Activated T-helper 2 cell treated with anti-CD3 and anti-CD28 coated beads, Interferon-gamma antibody, Interleukin-2, Interleukin-4, amounts not matched to agents 10 μg/mL and 5 μg/mL and 100 μg/mL, durations not matched to agents 14 hours and 24 hours and 36 hours (primary cell): ENCODE measurements at places on chromosomes 11 and 22.

DNA sequence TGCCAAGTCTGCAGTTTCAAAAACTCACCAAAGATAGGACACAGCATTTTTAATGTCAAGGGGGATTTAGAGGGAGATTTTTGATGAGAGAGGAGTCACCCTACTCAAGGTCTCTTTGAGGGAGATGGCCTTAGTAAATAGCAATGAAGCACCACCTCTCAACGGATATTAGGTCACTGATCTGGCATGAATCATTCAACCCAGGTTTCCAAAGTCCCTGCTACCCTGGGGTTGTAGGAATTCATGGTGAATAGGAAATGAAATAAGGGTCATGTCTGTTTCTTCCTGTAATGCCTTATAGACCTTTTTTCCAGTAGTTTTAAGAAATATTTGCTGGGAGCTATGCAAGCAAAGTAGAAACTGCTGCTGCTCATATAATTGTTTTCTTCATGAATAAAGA, 2154.9 kb downstream of the LRRC4C start:
- no peak overlapping the region for H3K4me3 ChIP-seq
- no peak overlapping the region for H3K27ac ChIP-seq
- H3K4me1 ChIP-seq, result no peaks in the 10 kb centered on the region
- no peaks in the 10 kb centered on the region for H3K36me3 ChIP-seq

DNA sequence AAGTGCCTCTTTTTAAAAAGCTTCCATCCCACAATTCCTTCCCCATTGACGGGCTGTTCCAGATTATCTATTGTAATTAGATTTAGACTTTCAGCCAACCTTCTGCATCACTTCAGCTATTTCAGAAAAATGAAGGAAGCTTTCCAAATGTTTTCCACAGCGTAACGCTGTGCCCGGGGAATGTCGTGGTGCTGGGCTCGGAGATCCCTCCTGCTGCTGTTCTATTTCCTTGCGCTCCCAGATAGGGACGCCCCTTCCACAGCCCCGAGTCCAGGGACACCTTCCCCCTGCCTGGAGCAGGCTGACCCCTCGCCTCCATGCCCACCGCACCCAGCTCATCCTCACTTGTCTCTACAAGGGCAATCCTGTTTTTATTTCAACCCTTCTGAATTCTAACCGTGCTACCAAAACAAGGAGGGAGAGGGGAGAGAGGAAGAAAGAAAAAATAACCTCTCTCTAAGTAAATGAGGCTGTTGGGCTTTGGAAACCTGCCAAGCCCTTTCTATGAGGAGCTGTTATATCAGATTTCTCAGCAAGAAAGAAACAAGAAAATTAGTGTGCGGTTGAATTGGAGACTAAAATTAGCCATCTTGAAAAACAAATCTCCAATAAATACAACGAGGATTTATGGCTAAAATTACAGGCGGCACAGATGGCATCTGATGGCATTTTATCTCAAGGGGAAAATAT, 366.9 kb downstream of the BRD1 start:
- no peak overlapping the region for H3K27ac ChIP-seq
- H3K4me1 ChIP-seq, result no peaks in the 10 kb centered on the region
- H3K36me3 ChIP-seq, result no peaks in the 10 kb centered on the region
- DNase-seq, result no peak
- no peaks in the 10 kb centered on the region for H3K27me3 ChIP-seq
- H3K4me3 ChIP-seq, result no peak overlapping the region

DNA sequence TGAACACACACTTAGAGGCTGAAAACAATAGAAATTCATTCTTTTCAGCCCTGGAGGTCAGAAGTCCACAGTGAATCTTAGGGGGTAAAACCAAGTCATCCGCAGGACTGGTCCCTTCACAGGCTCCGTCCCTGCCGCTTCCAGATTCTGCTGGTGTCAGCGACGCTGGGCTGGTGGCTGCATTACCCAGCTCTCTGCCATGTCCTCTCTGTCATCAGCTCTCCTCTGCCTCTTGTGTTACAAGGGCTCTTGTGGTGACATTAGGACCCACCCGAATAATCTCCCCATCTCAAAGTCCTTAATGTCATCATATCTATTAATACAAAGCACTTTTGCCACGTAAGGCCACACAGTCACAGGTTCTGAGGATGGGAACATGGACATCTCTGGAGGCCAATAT, 47.7 kb upstream of the ANO1 start:
- no peak overlapping the region for H3K27ac ChIP-seq
- no peak for DNase-seq
- no peak overlapping the region for H3K4me3 ChIP-seq
- no peaks in the 10 kb centered on the region for H3K4me1 ChIP-seq
- H3K36me3 ChIP-seq, result no peaks in the 10 kb centered on the region

- H3K27me3 ChIP-seq, result no peaks in the 10 kb centered on the region
- DNase-seq, result no peak
- no peak overlapping the region for H3K4me3 ChIP-seq
- H3K4me1 ChIP-seq, result no peaks in the 10 kb centered on the region
- H3K36me3 ChIP-seq, result no peaks in the 10 kb centered on the region
These were observed 1389.6 kb downstream of the BRD1 start for GRCh38 chr22:48438096-48438495.

- peaks cover 16% of the 10 kb centered on the region for H3K4me1 ChIP-seq
- DNase-seq, result no peak
- H3K27me3 ChIP-seq, result peaks cover 32% of the 10 kb centered on the region
- H3K4me3 ChIP-seq, result peak overlapping the region; percentile 55
- no peaks in the 10 kb centered on the region for H3K36me3 ChIP-seq
These were observed 53.3 kb downstream of the WNT11 start for GRCh38 chr11:76152741-76153570.

DNA sequence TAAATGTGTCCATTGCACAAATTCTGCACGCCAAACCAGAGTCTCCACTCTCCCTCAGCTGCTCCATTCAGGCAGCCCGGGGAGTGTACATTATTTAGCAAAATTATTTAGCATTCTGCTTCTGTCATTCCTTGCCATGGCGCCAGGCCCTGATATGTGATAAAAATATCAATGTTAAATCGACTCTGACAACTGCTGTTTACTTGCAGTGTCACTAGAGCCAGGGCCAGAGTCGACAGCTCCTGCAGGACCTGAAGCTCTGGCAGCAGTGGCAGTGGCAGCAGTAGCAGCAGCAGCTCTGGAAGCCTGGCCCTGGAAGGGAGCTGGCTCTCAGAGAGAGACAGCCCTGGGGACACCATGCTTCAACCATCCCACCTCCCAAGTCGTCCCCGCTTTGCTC, 224.5 kb downstream of the BUD13 start:
- no peaks in the 10 kb centered on the region for H3K27me3 ChIP-seq
- H3K4me1 ChIP-seq, result no peaks in the 10 kb centered on the region
- no peak overlapping the region for H3K27ac ChIP-seq
- no peak for DNase-seq
- no peaks in the 10 kb centered on the region for H3K36me3 ChIP-seq
- H3K4me3 ChIP-seq, result no peak overlapping the region

DNA sequence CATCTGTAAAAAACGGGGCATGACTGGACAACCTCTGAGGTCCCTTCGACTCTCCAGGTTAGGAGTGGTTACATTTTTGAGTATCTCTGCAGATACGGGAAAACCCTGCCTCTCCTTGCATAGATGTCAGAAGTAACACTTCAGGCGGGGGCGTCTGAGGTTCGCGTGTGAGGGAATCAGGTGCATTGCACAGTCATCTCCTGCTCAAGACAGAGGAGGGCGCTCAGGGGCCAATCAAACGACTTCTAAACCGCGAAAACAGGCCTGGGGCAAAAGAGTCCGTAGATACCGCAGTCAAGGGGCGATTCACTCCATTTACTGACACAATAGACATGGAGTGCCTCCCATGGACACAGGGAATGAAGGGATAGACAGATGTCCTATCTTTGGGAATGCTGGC, 31.7 kb downstream of the KIRREL3 start:
- H3K4me3 ChIP-seq, result no peak overlapping the region
- H3K4me1 ChIP-seq, result peaks cover 2% of the 10 kb centered on the region
- no peak overlapping the region for H3K27ac ChIP-seq
- H3K36me3 ChIP-seq, result no peaks in the 10 kb centered on the region

DNA sequence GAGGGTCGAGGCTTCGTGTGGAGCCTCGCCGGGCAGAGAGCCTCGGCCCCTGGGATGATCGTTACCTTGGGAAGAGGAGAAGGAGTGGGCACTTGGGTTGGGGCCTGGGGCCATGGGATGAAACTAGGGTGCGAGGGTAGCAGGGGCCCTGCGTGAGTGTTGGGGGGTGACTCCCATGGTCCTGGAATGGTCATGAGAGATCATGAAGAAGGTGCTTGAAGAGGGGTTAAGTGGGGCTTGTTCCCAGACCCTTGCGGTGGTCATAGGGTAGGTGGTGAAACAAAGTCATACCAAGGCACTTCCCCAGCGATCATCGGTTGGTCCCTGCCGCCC, 284 bp downstream of the CCS start:
- H3K36me3 ChIP-seq, result no peaks in the 10 kb centered on the region
- no peaks in the 10 kb centered on the region for H3K27me3 ChIP-seq
- peaks cover 16% of the 10 kb centered on the region for H3K4me1 ChIP-seq
- no peak for DNase-seq
- peak overlapping the region; percentile 98 for H3K4me3 ChIP-seq
- peak overlapping the region; percentile 94 for H3K27ac ChIP-seq

DNA sequence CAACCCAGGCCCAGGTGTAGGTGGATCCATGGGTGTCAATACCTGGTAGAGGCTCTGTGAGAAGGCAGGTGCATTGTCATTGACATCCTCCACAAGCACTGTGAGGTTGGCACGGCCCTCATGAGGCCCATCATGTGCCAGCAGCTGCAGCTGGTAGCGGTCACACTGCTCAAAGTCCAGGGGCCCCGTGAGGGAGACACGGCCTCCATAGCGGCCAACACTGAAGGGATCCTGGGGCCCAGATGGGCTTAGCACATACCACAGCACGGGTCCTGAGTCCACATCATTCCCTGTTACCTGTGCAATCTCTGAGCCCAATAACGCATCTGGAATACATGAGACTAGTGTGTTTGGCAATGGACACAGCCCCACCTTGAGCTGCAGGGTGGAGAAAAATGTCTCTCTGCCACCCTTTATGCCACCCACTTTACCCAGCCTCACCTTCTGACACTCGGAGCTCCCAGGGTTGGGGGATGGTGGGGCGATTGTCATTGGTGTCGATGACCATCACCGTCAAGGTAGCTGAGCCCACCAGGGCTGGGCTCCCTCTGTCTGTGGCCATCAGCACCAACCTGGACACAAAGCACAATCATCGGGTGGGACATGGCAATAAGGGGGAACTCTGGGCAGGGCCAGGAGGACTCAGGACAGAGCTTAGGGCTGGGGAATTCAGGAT, 6.1 kb upstream of the TPP1 start:
- H3K27ac ChIP-seq, result no peak overlapping the region
- no peaks in the 10 kb centered on the region for H3K36me3 ChIP-seq
- H3K4me3 ChIP-seq, result no peak overlapping the region
- H3K27me3 ChIP-seq, result no peaks in the 10 kb centered on the region
- no peak for DNase-seq
- H3K4me1 ChIP-seq, result peaks cover 13% of the 10 kb centered on the region

DNA sequence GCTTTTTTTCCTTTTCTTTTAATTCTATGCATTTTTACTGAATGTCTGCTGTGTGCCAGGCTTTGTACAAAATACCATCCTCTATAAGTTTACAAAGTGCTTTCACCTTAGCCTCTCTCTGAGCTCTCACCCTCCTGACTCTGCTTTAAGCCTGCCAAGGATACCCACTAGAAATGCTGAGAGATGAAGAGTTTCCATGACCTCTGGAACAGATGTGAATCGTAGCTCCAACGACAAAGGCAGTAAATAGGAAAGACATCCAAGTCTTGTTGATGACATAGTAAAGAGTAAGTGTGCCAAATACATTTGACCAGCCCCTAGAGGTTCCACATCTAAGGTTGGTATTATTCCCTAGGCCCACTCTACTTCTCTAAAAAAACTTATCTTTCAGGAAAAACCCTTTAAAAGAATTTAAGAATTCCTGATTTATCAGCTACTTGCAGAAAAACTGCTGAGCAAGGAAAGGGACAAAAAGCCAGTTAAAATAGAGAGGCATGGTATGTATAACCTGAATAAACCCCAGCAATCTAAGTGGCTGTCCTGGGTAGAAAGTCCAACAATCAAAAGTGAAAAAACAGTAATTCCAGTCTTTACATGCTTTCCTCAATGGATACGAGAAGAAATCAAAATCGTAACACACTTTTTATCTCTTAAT, 45.4 kb downstream of the GAB2 start:
- H3K36me3 ChIP-seq, result peaks cover 40% of the 10 kb centered on the region
- H3K27me3 ChIP-seq, result no peaks in the 10 kb centered on the region
- H3K4me1 ChIP-seq, result peaks cover 46% of the 10 kb centered on the region
- H3K27ac ChIP-seq, result peak overlapping the region; percentile 5
- no peak for DNase-seq

GRCh38 chr11:14150878-14151277, 188.4 kb downstream of the SPON1 start:
- no peak for DNase-seq
- H3K4me1 ChIP-seq, result peaks cover 2% of the 10 kb centered on the region
- H3K4me3 ChIP-seq, result no peak overlapping the region
- H3K36me3 ChIP-seq, result no peaks in the 10 kb centered on the region
- H3K27me3 ChIP-seq, result peaks cover 12% of the 10 kb centered on the region

DNA sequence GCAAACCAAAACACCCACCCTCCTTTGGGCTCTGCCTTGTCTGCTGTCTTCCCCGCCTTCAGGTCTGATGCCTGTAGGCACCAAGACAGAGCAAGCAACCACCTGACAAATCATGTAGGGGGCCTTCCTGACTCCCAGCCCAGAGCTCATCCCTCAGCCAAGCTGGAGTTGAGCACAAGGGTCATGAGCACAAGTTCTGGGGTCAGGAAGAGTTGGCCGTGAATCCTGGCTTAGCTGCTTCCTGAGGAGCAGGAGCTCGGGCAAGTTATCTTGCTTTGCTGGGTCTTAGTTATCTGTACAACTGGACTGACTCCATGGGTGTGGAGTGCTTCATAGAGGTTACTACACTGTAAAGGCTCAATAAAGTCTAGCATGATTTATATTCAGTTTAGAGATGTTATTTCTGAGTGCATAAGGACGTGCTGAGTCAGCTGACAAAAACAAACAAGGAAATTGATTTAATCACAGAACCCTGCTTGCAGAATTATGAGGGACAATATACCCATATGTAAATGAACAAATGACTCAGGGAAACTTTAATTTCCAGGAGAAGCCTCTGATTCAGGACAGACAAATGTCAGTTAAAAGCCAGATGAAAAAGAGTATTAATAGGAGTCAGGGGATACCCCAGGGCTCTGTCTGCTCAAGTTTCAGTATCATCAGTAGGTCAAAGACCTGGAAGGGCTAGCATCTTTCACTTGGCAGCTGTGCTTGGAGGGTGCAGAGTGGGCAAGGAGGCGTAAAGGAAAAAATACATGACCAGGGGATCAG, 15.0 kb upstream of the APOA1 start:
- H3K27me3 ChIP-seq, result no peaks in the 10 kb centered on the region
- peaks cover 52% of the 10 kb centered on the region for H3K4me1 ChIP-seq
- H3K4me3 ChIP-seq, result peak overlapping the region; percentile 69

DNA sequence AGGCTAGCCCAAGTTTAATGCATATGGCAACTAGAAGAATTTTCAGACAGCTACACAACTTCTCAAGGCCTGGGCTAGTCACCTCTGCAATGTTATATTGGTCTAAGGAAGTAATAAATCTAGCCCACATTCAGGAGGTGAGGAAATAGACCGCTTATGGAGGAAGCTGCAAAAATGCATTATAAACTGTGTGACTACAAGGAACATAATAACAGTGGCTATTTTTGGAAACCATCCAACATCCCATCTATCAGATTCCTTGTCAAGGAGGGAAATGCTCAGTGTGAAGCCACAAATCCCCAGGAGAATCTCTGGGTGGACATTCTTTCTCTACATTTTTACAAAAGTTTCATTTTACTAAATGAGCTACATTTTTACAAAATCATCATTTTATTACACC, 76.1 kb downstream of the BBOX1 start:
- no peak overlapping the region for H3K4me3 ChIP-seq
- no peaks in the 10 kb centered on the region for H3K4me1 ChIP-seq
- H3K36me3 ChIP-seq, result no peaks in the 10 kb centered on the region
- H3K27ac ChIP-seq, result no peak overlapping the region
- no peak for DNase-seq
